ENCODE measurements at places on chromosomes 3 and 15. TPM values are rescaled to one million over a fixed set of nuclear protein-coding genes. Genes with fewer than 3 reads are reported as not detected.

- DNase-seq = no peak
Measured at GRCh38 chr3:155080692-155081091, 573 bp downstream of the MME start.

The RBPMS2 gene
- 4.0 TPM for total RNA-seq

- DNase-seq = no peak
Measured at GRCh38 chr15:94683902-94684301, 452.5 kb downstream of the MCTP2 start.

GRCh38 chr15:96296264-96296663 is 34.2 kb upstream of the NR2F2 start:
- DNase-seq = no peak

GRCh38 chr15:48828906-48829305 is 18.0 kb upstream of the CEP152 start:
- peak; percentile 47 for DNase-seq

GRCh38 chr3:59856934-59857460 is 807.2 kb upstream of the CFAP20DC start:
- no peak for DNase-seq

The IL17RB gene
- 1.5 TPM for total RNA-seq

DNA sequence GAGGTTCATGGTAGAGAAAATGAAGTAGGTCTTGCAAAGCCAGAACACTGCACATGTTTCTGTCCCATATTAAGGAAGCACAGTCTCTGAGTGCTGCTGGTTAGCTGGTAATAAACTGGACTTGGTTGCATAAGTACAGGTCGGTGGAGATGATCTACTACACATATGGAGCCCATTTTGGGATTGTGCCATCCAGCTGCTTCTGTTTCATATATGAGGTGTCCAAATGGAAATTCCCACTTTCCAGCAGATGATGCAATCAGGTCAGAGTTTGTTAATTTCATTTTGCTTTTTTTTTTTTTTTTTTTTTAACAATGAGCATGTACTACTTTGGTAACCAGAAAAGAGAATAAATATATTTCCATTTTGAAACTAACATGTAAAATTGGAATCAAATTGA is 122.6 kb downstream of the SATB1 start:
- no peak for DNase-seq

- no peak for DNase-seq
Measured at GRCh38 chr15:48644827-48645557, 517 bp downstream of the FBN1 start.

The GPR62 gene
- total RNA-seq = not detected

DNA sequence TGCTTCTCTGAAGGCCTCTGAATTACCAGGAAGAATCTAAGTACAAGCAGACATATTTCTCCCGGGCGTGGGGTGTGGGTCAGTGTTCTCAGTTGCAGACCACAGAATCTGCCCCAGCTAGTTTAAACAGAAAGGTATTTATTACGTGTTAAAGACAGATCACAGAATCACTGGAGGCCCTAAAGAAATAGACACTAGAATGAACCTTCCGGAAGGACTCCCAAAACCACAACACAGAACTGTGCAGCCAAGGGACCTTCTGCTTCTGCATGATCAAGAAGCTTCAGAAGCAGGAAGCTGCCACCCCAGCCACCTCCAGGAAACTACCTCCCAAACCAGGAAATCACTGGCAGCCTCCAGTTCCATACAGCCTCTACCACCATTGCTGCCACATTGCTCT is 32.7 kb upstream of the ZFAND6 start:
- DNase-seq = no peak

DNA sequence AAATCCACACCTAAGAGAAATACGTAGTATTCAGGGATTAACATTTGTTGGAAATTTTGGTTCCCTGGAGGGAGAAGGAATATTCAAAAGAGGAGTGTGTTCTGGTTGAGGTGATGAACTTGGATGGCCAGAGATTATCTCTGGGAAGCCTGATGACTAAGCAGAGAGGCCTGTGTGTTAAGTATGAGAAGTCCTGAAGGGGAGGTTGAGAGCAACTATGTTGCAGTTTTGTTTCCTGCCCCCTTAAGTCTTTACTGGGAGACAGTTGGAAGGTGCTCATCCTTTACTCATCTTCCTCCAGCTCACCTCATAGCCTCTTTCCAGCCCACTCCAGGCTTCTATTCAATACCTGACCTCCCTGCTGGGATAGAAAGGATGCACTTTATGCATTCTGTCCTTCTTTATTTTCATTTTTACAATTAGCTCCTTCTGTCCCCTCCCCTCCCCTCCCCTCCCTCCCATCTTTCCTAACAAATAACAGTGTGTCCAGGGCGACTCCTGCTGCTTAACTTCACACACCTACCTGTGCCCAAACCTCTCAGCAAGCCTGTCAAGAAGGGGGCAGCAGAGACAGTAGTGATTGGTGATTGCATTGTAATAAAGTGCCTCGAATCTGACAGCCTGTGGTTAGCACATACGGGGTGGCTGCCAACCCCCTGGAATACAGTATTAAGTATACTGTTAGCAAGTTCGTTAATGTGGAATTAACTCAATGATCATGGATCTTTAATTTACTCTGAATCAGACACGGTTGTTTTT is 11.9 kb downstream of the RAP2B start:
- DNase-seq = no peak
